ENCODE measurements at places on chromosomes 3 and 15. TPM values are rescaled to one million over a fixed set of nuclear protein-coding genes. Genes with fewer than 3 reads are reported as not detected.

The ATP10A gene
- 2.6 TPM for total RNA-seq

The MCCC1 gene
- 10.5 TPM for total RNA-seq

The LMAN1L gene
- total RNA-seq = not detected

The ERICH6 gene
- total RNA-seq = 0.14 TPM

The CPN2 gene
- not detected for total RNA-seq

The TF gene
- total RNA-seq = 0.44 TPM

The GP5 gene
- under 0.01 TPM for total RNA-seq

The CIP2A gene
- total RNA-seq = 58.3 TPM

The PLSCR4 gene
- total RNA-seq = 23.4 TPM

Data from placental pericyte (primary cell).